H1 (cell line): ENCODE measurements at places on chromosomes 5 and 9.

DNA sequence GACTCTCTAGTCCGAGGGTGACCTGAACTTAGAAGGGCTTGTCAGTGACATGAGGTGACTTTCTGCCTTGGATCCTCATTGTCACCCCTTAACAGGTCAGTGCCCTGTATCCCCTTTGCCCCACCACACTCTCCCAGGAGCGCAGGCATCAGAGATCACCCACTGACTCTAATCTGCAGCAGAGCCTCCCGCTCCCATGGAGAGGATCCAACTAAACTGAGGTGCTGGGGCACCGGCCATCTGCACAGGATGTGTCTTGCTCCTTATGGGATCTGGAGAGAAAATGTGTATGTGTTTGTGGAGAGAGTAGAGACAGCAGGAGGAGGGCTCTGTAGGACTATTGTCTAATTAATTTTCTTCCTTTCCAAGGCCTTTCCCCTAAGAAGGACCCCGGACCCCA lies 213.7 kb downstream of the ROR2 start:
- DNase-seq, result no peak

- DNase-seq, result no peak
Observed at GRCh38 chr9:101375546-101375945, 9.3 kb downstream of the BAAT start.

DNA sequence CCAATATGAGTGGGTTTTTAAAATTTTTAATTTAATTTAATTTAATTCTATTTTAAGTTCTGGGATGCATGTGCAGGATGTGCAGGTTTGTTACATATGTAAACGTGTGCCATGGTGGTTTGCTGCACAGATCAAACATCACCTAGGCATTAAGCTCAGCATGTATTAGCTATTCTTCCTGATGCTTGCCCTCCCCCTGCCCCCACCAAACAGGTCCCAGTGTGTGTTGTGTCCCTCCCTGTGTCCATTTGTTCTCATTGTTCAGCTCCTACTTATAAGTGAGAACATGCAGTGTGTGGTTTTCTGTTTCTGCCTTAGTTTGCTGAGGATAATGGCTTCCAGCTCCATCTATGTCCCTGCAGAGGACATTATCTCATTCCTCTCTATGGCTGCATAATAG lies 35.0 kb upstream of the ANKRD33B start:
- no peak for DNase-seq

DNA sequence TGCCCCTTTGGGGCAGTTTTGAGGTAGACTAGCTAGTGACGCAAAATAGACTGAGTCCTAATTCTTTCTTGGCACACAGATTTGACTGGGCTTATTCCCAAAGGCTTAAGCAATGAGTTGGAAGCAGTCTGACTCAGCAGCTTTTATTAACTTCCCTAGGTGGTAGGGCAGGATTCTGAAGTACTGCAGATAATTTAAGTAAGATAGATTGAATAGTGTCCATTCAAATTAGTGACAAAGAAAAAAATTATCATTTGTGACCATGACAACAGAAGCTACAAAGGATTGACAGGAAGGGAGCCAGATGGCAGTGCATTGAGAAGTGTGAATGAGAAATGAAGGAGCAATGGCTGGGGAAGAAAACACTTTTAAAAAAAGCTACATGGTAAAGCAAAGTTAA lies 649.4 kb downstream of the CDH9 start:
- DNase-seq, result no peak

- DNase-seq, result no peak
Observed at GRCh38 chr9:106478312-106478711, 384.7 kb upstream of the ZNF462 start.
